NCI-H1105 treated with DMSO at 0.1 percent for 48 hours (cell line): ENCODE measurements at places on chromosomes 1 and 21.

DNA sequence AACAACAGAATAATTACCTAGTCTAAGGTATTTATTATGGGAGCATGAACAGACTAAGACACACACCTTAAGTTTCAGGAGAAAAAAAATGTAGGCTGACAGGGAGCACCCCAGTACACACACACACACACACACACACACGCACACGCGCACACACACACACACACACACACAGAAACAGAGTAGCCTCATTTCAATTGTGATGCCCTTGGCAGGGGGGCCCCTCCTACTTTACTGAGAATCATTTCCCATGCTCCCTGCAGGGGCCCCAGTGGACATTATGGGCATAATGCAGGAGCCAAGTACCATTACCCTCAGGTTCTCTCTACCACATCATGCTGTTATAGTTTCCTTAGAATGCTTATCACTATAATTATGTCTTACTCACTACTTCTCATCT is 104.9 kb downstream of the CDC7 start:
- DNase-seq: no peak

DNA sequence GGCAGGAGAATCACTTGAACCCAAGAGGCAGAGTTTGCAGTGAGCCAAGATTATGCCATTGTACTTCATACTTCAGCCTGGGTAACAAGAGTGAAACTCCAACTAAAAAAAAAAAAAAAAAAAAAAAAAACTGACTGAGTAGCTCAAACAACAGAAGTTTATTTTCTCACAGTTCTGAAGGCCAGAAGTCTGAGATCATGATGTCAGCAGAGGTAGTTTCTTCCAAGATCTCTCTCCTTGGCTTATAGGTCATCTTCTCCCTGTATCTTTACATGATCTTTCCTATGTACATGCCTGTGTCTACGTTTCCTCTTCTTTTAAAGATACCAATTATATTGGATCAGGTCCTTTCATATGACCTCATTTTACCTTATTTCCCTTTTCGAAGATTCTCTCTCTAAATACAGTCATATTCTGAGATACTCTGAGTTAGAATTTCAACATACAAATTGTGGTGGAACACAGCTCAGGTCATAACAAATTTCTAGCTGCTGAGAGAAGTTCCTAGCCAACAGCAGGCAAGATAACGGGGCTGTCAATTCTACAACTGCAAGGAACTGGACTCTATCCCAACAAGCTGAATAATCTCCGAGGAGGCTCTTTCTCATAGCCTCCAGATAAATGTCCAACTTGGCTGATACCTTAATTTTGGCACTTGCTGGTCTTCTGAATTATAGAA is 187.7 kb upstream of the ADAMTS5 start:
- DNase-seq: no peak

DNA sequence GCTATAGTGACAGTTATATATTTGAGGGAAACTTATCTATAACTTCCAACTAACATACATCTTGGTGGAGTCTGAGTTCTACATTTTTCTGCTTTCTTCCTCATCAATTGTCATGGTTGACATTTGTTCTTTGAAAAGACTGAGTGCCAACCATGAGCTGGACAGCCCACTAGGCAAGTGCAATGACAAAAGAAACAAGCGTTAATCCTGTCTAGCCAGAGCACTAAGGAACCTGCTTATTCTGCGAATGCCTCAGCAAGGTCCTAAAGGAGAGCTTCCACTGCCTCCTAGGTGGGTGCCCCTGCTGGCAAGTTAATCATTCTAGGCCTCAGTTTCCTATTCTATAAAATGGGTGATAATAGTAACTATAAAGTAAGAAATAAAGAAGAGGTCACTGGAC is 44.8 kb downstream of the IRF2BP2 start:
- DNase-seq: no peak

GRCh38 chr1:156451505-156452160 is 48.9 kb downstream of the MEF2D start:
- DNase-seq: no peak

DNA sequence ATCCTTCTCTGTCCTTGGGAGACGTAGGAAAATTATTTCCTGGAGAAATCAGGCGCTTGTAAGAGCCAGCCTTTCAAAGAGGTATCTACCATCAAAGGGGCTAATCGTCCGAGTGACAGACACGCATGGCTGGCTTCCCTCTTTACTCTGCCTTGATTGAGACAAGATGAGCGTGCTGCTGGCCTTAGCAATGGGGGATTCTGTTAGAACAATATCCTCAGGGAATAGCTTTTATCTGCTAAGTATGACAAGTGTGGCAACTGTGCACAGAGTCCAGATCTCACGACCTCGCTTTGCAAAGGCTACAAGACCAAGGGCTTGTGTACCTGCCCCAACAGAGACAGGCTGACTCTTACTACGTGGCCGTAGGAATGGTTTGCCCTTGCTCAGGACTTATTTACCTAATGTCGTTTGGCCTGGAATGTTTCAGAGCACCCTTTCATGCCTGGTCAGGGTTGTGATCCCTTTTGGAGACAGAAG is 417.1 kb downstream of the KIF26B start:
- no peak for DNase-seq

DNA sequence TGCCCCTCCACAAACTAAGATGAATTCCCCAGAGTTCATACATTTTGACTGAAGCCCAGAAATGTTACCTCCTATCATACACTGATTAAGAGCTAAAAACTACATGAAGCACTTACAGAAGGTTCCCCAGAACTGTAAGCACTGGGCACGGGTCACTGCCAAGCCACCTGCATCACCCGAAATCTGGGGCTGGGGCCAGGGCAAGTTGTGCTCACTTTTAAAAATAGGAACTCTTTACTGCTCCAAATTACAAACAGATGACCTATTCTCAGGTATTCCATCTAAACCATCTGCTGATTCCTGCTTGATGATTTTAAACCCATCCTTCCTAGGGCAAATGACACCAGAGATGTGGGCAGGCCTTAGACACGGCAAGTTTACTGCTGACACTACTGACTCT is 4.8 kb downstream of the SETD4 start:
- no peak for DNase-seq

DNA sequence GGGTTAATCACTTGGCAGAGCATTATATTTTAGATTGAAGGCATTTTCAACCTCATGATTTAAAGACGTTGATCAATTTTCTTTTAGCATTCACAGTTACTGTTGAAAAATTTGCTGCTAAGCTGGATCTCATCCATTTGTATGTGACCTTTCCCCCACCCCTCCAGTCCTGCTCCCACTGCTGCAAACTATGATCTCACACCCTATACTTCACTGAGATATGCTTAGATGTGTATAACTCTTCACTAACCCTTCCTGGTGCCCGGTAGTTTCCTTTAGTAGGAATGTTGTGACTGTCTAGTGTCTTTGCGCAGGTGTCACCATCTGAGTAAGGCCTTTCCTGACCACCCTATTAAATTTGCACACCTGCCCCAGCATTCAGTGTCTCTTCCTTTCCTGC is 67.0 kb upstream of the C1orf21 start:
- DNase-seq: no peak

DNA sequence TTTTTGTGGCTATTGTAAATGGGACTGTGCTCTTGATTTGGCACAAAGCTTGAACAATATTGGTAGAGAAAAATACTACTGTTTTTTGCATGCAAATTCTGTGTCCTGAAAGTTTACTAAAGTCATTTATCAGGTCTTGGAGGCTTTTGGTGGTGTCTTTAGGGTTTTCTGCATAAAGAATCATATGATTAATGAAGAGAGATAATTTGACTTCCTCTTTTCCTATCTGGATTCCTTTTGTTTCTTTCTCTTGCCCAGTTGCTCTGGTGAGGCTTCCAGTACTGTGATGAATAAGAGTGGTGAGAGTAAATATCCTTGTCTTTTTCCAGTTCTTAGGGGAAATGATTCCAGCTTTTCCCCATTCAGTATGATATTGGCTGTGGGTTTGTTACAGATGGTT is 1166.7 kb downstream of the NCAM2 start:
- DNase-seq: no peak

DNA sequence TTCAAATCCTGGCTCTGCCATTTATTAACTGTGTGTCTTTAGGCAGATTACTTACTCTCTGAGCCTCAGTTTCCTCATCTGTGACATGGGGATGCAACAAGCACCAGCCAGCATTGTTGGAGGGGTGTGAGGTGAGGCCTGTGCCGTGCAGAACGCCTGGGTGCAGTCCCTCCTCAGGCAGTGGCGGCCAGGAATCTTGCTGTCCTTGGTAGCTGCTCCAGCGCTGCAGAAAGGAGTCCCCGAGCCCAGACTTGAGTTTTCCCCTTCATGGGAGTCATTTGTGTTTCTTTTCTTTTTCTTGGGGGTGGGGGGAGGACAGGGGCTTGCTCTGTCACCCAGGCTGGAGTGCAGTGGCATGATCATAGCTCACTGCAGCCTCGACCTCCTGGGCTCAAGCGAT is 46.6 kb downstream of the DISP3 start:
- DNase-seq: no peak

- peak; percentile 45 for DNase-seq
Measured at GRCh38 chr1:154998818-154999570, 3.6 kb upstream of the ZBTB7B start.

- DNase-seq: peak; percentile 32
Measured at GRCh38 chr1:17538428-17539117, 925 bp upstream of the ARHGEF10L start.

DNA sequence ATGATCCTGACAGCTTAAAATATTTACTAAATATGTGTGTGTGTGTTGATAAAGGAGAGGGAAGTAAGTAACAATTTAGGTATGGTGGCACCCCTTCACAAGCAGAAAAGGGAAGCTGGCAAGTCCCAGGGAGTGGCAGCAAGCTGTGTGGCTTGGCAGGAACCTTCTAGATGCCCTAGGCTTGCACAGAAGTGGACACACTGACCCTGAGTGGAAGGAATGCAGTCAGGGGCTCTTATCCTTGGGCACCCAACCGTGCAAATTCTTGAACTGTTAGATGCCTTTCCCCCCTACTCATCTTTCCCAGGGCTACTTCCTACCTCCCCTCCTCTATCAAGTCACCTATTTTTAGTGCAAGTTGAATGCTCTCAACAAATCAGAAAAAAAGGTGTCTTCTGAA is 18.9 kb downstream of the ACP6 start:
- no peak for DNase-seq

DNA sequence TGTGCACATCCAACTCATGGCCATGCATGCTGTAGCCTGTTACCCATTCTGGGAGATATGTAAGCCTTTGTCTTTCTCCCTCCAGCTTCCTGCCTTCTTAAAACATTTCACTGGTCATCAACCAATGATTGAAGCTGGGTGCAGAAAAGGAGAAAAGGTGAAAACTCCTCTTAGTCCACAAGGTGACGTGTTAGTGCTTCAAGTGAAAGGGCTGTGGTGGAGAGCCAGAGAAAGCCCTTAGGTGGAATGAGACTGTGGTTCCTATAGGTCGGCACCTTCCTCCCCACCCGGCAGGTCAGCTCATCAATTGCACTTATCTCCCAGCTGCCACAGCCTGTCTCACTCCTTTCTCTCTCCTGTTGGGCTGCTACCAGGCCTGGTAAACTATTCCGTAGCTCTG is 30.4 kb downstream of the ERG start:
- no peak for DNase-seq
